A549 treated with AZD2906 at 1 μM for 4 hours (cell line): ENCODE measurements at places on chromosomes 5 and 9. TPM values are rescaled to one million over a fixed set of nuclear protein-coding genes. Genes with fewer than 3 reads are reported as not detected.

Gene NTRK2
- total RNA-seq, result 0.01 to 0.03 TPM (median 0.02 TPM) in 5 replicates

Gene ATP10B
- total RNA-seq, result not detected in 5 replicates

Gene PRKAA1
- total RNA-seq, result 27.9 to 74.1 TPM (median 37.8 TPM) in 5 replicates

Gene PCDHGC4
- total RNA-seq, result 0.02 to 0.07 TPM in 2 of 5 replicates, not detected in the others

Gene CEL
- 0.39 to 0.93 TPM (median 0.71 TPM) in 5 replicates for total RNA-seq

Gene IFNK
- 0.06 TPM in 1 of 5 replicates, not detected in the others for total RNA-seq

Gene ADRB2
- total RNA-seq, result 1.3 to 1.6 TPM (median 1.3 TPM) in 5 replicates

Gene CARD6
- 2.2 to 3.0 TPM (median 2.4 TPM) in 5 replicates for total RNA-seq

Gene GBGT1
- 1.4 to 2.6 TPM (median 2.0 TPM) in 5 replicates for total RNA-seq

Gene HAPLN1
- total RNA-seq, result not detected in 5 replicates

Gene CDH9
- not detected in 5 replicates for total RNA-seq

Gene NIPAL4
- total RNA-seq, result 9.1 to 11.9 TPM (median 10.0 TPM) in 5 replicates
